ENCODE measurements at places on chromosomes 11 and 22.

- no peak for DNase-seq
Measured at GRCh38 chr11:127379686-127380085, 379.1 kb upstream of the KIRREL3 start.

GRCh38 chr22:28718044-28718443, 23.6 kb downstream of the CHEK2 start:
- no peak for DNase-seq

- DNase-seq: no peak
Measured at GRCh38 chr11:83002053-83002452, 69.6 kb downstream of the RAB30 start.

DNA sequence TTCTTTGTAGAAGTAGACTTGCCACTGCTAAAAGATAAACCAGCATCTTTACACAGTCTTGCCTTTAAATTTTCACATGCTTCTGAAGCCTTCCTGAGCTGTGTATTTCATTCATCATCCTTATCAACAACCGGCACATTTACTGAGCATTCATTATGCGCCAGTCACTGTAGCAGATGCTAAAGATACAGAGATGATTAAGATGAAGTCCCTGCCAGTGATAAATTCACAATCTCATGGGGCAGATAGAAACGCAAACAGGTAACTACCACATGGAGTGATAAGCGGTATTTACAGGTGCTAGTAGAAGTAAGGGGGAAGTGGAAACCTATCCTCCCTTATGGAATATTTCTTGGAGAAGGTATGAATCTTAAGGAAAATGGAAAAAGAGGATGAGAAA, 67.2 kb downstream of the PRCP start:
- no peak for DNase-seq

- DNase-seq: no peak
Measured at GRCh38 chr11:118524356-118524755, 2.9 kb upstream of the TTC36 start.
